H1 (cell line): ENCODE measurements at places on chromosomes 12 and 14. TPM values are rescaled to one million over a fixed set of nuclear protein-coding genes. Genes with fewer than 3 reads are reported as not detected.

Gene ACRBP
- 5.2 and 8.9 TPM in 2 replicates for polyA plus RNA-seq

GRCh38 chr12:56616925-56617324 is 13.2 kb downstream of the BAZ2A start:
- DNase-seq: no peak

Gene MMP14
- 58.2 and 81.6 TPM in 2 replicates for polyA plus RNA-seq

DNA sequence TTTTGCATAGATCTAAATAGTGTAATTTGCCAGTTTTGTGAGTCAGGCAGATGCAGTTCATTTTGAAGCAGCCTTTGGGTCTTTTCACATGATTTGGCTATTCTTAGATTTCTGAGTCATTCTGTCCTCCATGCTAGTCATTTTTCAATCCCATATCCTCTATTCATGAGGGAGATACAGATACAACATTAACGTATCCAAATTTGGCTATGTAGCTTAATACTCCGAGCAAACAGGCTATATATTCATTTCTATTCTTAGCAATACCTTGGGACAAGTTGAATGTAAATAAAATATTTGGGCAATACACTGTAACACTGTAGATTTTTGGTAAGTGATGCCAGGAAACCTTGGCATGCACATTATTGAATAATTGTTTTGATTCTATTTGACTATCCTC is 270.7 kb upstream of the PDE3A start:
- no peak for DNase-seq

GRCh38 chr14:87044807-87045206 is 948.2 kb downstream of the GALC start:
- DNase-seq: no peak

Gene SALL2
- 310 and 356 TPM in 2 replicates for polyA plus RNA-seq

Gene PDE3A
- 0.91 and 1.4 TPM in 2 replicates for polyA plus RNA-seq

DNA sequence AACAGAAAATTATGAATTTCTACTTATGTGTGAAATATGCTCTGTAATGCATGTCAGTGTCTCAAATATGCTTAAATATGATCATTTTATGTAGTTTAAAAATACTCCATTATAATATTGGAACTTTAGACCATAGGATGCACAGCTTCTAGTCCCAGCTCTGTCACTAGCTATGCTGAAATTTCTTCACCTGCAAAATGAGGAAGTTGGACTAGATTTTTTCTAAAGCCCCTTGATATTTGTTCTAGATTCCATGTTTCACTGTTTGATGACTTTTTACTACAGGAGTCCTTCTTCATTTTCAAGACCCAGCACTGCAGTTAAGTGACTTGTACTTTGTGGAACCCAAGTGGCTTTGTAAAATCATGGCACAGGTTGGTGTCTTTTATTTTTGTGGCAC is 90.1 kb downstream of the LRRK2 start:
- DNase-seq: no peak

DNA sequence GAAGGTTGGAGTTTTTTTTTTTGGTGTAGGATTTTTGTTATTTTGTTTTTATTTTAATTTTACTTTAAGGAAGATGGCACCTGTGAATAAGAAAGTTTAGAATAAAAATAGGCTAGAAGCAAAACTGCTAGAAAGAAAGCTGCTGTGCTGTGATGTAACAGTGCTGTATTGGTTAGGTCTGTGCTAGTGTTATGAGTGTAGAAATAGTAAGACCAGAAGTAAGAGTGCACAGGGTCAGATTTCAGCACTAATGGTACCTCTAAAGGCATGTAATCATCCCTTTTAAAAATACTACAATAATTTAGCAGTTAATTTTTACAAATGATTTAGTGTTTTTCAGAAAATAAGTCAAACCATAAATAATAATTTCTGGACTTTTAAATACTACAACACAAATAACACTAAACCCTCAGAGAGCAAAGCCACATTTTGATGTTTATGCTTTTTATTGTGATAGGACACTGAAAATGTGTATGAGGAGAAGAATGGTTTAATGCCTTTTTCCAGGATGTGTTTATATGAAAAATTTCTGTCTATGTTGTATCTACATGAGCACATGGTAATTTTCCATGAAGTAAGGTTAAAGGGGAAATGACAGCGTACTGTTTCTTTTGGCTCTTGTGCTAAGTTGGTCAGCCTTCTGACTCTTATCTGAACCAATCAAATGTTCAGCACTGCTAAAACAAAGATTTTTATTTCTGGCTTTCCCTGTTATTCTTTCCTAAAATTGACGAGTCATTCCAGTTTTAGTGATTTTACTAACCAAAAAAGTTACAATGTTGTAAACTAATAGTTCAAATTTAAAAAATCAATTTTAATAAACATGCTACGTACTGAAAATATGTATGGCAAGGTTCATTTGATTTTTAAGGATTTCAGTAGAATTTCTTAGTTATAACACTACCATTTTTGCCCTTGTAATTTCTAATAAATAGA is 96.1 kb downstream of the PPHLN1 start:
- no peak for DNase-seq

Gene KCNH3
- 0.47 and 0.50 TPM in 2 replicates for polyA plus RNA-seq

- no peak for DNase-seq
Observed at GRCh38 chr12:105574056-105574715, 243.7 kb downstream of the C12orf75 start.

DNA sequence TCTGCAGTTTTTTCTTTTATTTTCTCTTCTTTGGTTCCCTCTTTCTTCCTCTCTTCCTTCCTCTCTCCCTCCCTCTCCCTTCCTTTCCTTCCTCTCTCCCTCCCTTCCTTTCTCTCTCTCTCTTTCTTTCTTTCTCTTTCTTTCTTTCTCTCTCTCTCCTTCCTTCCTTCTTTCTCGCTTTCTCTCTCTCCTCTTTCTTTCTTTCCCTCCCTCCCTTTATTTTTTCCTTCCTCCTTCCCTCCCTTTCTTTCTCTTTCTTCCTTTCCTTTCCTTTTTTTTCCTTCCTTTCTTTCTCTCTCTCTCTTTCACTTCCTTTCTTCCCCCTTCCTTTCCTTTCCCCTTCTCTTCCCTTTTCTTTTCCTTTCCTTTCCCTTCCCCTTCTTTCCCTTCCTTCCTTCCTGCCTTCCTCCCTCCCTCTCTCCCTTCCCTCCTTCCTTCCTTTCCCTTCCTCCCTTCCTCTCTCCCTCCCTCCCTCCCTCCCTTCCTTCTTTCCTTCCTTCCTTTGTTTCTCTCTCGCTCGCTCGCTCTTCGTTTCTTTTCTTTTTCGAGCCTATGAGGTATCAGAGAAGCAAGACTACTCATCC is 13.7 kb downstream of the CFAP54 start:
- no peak for DNase-seq
